ENCODE measurements at places on chromosomes 16 and 17.

GRCh38 chr16:10016752-10017151, 165.5 kb downstream of the GRIN2A start:
- no peak for DNase-seq

GRCh38 chr17:22671110-22671509, 978.8 kb downstream of the KCNJ18 start:
- no peak for DNase-seq

DNA sequence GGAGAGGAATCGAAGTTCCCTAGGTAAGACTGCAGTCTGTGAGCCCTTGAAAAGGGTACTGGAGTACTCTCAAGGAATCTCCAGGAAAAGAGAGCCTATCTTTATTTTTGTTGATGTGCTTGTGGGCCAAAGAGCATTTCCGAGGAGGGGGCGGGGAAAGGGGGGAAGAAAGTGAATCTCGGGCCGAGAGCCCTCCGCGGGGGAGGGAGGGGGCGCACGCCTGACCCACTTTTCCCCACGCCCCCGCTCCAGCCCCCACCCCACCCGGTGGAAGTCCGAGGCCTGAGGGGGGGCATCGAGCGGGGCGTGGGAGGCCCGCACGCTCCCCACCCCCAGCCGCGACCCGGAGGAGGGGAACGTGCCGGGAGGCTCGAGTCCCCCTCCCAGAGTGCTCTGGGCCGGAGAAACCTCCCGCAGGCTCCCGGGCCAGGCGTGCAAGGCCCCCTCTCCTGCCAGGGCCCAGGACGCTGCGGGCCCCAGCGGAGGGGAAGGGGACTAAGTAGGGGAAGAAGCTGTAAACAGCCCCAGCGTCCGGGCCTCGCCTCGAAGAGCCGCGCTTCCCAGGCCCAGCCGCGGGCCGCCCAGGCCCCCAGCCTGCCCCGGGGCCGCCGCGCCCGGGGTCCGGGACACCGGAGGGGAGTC, 444 bp downstream of the HELZ start:
- no peak for DNase-seq

DNA sequence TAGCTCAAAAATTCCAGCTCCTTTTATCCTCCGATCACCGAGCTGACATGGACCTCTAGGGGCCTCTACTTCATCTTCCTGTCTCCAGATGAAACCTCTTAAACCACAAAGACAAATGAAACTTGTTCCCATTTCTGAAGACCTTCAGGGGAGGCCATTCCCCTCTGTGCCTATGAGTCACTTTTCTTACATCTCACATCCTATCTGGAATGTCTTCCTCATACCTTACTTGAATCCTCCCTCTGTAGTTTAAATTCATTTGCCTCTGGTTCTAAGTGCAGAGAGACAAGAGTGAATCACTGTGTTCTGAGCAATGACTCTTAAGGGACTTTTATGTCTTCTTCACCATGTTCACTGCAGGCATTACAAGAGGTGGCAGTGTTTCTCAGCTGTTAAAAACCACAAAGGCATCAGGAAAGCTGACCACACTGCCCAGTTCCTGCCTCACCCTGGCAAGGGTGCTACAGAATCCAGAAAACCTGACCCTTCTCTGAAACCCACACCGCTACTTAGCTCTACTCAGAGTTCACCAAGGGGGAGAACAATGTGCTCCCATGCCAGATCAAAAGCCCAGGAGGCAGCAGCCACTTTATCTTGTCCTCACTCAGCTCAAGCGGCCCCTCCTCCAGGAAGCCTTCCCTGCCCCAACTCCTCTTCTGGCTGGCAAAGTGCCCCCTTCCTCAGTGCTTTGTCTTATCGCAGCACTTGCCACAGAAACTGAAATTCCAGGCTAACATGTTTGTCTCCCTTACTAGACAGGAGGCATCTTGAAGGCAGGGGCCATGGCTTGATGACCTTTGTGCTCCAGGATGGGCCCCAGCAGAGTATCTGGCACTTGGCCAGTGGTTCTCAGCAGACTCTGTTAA, 6.4 kb downstream of the CUEDC1 start:
- DNase-seq: no peak

DNA sequence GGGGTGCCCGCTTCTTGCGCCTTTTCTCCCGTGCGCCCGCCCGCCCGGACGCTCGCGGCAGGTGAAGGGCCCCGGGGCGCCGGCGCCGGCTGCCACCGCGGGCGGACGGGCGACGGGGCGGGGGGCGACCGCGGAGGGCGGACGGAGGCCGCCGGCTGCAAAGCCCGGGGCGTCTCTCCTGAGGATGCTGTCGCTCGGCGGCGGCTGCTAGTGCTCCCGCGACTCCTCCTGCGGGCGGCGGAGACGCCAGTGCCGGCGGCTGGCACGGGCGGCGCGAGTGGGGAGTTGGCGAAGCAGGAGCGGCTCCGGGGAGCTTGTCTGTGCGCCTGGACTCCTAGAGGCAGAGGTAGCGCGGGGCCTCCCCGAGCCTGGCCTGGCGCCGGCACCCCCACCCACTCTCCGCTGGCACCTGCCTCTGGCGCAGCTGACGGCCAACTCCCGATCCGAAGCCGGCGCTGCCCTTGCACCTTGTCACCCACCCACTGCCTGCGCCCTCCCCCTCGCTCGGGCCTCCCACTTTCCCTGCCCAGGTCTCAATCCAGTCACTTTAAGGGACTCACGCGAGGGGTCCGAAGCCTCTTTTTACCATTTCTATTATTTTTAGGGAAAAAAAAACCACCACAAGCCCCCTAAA, at the start of gene FAM20A:
Gene FAM20A (minus strand): TSS at position 437 of the 634 bp plus-strand sequence. CDS start 701 bp downstream, outside the sequence.
- no peak for DNase-seq

- no peak for DNase-seq
Observed at GRCh38 chr17:4998732-4999429, 1.1 kb downstream of the KIF1C start.

DNA sequence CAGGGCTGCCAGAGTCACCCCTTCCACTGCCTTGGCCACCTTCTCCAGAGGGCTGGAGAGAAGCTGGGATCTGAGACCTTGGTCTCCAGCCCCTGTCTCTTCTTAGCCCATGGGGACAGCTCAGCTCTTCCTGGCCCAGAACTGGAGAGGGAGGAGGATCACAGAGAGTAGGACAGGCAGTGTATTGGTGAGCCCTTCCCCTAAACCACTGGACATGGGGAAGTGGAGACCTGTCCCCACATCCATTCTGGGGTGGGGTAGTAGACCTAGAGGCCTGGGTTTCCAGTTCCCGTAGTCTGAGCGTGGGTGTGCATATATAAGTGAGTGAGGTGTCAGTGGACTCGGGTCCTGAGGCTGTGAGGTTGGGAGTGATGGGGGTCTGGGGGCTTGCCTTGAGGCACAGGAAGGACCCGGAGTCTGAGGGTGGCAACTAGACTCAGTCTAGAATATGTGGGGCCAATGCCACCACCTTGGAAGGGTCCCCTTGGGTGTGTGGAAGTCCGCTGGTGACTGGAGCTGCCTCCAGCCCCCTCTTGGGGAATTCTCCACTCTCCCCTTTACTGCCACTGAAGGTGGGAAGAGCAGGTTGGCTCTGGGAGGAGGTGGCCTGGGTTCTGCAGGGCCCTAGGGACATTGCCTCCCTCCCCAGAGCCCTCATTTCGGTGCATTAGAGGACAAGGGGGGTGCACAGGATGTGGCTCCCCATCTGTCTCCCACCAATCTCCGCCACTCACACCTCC, 19.9 kb downstream of the GJD3 start:
- no peak for DNase-seq

GRCh38 chr17:39549747-39550573, 57.8 kb downstream of the NEUROD2 start:
- peak; percentile 5 for DNase-seq

GRCh38 chr17:12979826-12980500, 37.9 kb downstream of the ELAC2 start:
- no peak for DNase-seq
